ENCODE measurements at places on chromosomes 4 and X.

DNA sequence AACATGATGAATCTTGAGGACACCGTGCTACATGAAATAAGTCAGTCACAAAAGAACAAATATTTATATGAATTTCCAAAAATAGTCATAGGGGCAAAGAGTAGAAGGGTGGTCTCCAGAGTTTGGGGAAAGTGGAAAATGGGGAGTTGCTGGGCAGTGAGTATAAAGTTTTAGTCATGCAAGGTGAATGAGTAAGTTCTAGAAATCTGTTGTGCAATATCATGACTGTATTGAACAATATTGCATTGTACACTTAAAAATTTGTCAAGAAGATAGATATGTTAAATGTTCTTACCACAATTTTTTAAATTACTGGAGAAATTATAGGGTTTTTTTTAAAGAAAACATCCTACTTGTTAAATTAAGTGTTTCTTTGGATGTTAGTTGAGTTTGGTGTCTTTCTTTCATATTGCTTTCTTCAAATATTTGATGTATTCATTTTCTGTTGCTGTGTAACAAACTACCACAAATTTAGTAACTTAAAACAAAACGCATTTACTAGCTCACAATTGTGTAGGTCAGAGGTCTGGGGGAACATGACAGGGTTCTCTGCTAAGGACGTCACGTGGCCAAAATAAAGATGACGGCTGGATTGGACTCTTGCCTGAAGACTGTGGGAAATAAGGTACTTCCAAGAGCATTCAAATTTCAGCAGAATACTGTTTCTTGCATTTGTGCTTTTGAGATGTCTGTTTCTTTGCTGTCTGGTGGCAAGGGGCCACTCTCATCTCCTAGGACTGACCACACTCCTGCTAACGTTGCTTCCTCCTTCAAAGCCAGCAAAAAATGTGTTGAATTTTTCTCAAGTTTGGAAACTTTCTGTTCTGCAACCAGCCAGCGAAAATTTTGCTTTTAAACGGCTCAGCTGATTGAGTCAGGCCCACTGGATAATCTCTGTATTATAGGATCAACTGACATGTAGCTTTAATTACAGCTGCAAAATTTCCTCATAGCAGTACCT, 76.7 kb downstream of the CPEB2 start:
- no peak for DNase-seq

DNA sequence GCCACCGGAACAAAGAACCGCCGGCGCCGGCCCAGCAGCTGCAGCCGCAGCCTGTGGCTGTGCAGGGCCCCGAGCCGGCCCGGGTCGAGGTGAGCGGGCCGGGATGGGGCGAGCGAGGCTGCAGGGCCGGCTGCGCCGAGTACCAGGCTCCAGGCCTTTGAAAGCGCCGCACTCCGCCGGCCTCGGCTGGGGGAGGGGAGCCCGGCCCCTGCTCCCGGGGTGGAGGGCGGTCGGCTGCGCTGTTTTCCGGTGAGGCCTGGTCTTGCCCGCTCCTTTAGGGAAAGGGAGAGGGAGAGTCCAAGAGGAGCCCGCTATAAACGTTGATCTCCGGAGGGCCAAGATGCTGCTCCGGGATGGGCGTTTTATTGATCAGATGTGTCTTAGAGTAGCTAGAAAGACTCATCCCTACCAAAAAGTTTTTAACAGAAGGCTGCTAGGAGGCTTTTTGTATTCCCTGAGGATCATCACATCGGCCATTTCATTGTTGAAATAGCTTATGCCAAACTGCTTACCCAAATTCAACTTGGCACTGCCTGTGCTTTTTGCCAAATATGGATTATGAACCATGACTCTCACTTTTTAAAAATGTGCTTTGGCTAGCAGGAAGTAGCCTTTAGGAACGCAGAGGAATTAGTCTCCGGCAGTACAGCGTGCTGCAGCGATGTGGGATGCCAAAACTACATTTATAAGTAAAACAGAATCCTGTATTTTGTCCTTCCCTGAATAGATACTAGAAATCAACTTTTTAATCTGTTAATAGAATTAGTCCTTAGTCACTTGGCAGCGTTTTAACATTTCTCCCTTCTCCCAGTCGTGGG, 760 bp downstream of the TMEM165 start:
- peak; percentile 7 for DNase-seq

GRCh38 chr4:145665773-145666172, 14.2 kb upstream of the C4orf51 start:
- no peak for DNase-seq

DNA sequence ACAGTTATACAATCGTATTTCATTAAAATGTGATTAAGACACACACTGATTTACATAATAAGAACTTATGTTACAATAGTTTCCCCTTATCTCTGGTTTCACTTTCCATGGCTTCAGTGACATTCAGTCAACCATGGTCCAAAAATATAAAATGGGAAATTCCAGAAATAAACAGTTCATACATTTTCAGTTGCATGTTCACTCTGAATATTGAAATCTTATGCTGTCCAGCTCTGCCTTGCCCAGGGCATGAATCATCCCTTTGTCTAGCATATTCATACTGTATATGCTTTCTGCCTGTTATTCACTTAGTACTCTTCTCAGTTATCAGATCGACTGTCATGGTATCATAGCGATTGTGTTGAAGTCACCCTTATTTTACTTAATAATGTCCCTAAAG, 173.8 kb upstream of the DCAF12L2 start:
- DNase-seq: no peak

GRCh38 chr4:139574641-139575040, 18.6 kb upstream of the SETD7 start:
- DNase-seq: no peak

DNA sequence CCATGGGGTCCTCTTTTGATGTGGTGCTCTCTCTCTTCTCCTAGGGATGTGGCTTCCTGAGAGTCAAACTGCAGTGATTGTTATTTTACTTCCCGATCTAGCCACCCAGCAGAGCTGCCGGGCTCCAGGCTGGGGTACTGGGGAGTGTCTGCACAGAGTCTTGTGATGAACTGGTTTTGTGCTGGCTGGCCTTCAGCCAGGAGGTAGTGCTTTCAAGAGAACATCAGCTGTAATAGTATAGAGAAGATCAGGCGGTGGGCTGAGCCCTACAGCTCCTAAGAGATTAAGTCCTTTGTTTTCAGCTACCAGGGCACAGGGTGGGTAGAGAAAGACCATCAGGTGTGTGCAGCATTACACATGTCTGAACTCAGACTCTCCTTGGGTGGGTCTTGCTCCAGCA, 59.0 kb upstream of the AGTR2 start:
- no peak for DNase-seq

DNA sequence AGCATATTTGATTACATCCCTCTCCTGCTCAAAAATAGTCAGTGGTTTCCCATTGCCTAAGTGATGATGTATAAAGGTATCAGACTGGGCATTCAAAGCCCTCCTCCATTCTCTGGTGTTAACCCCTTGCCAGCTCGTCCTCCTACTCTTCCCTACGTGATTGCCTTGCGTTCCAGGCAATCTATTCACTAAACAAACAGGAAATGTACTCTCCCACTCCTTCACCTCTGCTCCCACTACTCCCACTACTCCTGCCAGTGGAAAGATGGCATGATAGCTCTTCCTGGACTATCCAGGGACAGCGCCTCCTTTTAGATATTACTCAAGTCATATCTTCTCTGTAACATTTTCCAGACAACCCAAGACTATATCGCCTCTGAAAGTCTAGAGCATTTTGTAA, 5.8 kb downstream of the DGAT2L6 start:
- no peak for DNase-seq

DNA sequence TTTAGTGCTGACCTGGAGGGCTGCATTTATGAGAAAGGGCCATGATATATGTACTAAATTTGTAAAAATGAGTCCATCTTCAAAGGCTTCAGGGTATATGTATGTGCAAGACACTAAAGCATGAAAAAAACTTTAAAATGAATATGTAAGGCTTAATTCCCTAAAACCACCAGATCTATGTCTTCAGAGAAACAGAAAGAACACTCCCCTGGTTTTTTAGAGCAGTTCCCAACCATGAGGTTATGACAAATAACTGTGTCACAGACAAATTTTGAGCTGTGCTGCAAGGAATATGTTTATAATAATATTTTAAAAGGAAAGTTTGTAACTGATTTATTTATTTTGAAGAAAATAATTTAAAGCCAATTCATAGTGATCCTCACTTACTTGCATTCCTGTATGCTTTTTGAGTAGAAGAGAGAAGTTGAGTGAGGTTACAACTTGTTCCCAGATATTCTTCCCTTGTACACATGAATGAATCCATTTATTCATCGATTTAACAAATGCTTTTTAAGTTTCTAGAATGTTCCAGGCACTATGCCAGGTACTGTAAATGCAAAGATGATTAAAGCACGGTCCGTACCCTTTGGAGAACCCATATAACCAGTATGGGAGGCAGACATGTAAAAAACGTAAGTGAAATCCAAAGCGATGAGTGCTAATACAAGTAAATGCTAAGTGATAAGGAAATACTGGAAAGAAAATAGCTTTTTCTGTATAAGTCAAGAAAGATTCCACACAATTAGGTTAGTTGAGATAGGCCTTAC, 295.2 kb upstream of the DIAPH2 start:
- DNase-seq: no peak

GRCh38 chr4:3037957-3038461, 36.3 kb downstream of the HTT-AS start:
- DNase-seq: no peak

DNA sequence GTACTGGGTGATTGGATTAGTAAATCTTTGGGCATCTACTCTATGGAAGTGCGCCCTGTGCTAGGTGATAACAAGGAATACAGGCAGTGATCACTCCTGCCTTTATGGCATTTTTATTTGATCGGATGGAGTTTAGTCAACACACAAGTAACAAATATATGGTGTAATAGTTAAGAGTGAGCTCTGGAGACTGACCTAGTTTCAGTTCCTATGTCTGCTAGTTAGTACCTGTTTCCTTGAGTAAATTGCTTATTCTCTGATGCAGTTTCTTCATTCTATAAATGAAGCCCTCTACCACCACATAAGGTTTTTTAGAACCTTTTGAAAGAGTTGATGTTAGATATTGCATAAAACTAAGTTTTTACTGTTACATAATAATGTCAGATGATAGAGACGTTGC, 134.6 kb downstream of the KDM6A start:
- no peak for DNase-seq

GRCh38 chr4:165879641-165880040, 6.6 kb downstream of the TLL1 start:
- DNase-seq: no peak

DNA sequence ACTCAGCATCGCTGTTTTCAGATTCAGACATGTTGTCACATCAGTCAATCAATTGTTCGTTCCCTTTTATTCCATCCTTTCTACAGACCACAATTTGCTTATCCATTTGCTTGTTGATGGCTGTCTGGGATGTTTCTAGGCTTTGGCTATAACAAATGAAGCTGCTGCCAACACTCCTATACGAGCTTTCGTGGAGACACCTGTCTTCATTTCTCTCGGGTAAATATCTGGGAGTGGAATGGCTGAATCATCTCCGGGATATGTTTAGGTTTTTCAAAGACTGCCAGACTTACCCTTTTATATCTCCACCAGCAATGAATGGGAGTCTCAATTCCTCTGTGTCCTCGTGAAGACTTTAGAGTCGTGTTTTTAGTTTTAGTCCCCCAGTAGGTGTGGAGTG, 118.9 kb downstream of the SORCS2 start:
- DNase-seq: no peak

- no peak for DNase-seq
These were observed 179.4 kb downstream of the DCHS2 start for GRCh38 chr4:154312246-154312645.

- no peak for DNase-seq
These were observed 47.6 kb downstream of the GRK4 start for GRCh38 chr4:3010998-3011397.

DNA sequence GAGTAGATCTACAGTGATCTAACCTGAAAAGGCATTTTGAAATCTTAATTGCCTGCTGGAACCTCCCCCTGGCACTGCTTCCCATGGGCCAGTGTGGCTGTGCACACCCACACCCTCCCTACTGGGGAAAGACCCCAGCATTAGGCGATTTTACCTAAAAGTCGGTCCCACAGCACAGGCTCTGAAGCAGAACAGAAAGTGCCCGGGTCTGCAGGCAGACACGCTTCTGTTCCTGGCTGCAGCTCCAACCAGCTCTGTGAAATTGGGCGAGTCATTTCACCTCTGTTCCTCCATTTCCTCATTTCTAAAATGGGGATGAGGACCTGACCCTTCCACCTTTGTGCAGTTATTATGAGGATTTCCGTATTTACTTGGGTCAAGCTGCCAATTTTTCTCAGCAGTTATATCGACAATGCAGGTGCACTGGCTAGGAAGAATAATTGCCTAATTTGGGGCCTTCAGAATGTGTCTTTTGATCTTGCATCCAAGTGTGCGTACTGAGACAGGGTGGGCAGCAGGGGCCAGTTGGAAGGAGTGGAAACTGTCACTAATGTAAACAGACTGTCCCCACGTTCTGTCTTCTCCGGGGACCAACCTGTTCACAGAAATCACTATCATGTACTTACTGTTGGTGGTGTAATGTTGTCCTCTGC, 7.1 kb downstream of the KLF3 start:
- no peak for DNase-seq

- DNase-seq: no peak
These were observed at the start of gene EXOC1L for GRCh38 chr4:55819634-55820033. Gene EXOC1L (plus strand): TSS chr4:55819790. CDS start chr4:55820027, 237 bp downstream.

GRCh38 chrX:118108304-118108703, 8.3 kb downstream of the KLHL13 start:
- no peak for DNase-seq

DNA sequence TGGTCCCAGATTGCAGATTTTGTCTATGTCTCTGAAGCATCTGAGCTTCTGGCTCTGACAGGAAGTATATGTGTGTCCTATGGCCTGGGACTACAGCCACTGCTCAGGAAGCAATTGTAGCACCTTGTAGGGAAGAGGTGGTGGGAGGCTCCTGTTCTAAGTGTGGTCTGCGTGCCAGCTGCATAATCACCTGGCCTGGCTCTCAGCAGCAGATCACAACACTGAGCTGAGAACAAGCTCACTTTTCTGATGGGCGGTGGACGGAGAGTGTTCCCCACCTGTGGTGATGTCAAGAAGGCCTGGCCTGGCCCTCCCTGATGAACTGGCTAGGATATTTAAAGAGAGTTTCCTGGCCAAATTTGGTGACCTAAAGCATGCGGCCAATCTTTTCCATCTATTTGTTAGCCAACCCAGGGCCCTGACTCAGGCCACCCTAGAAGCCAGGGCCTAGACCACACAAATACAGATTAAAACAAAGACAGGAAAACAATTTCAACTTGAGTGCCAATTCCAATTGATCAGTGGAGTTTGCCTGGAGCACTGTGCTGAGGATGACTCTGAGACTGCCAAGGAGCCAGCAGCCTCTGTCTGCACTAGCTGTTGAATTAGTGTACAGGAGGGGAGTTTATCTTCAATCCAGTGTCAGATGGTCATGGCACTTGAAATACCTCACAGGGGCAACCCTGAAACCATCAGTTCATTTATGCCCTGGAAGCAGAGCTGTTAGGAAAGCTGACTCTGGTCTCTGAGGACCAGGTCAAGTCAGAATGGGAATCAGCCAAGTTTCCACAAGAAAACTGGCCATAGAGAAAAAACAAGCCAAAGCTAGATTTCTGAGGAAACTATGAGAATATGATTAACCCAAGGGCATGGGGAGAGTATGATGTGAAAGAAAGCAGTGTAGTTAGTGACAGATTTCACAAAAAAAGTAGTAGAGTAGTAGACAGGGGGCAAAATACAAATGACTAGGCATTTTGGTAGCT, 47.4 kb downstream of the PRDM5 start:
- DNase-seq: no peak

- DNase-seq: no peak
These were observed 46.1 kb downstream of the PSAPL1 start for GRCh38 chr4:7388627-7389026.

GRCh38 chr4:2040391-2041238, 18.5 kb upstream of the NAT8L start:
- no peak for DNase-seq

All from activated naive CD4-positive, alpha-beta T cell (primary cell).